ENCODE measurements at places on chromosomes 3 and 15.

GRCh38 chr3:55882006-55882405 is 394.9 kb upstream of the WNT5A start:
- DNase-seq, result no peak

- no peak for DNase-seq
Measured at GRCh38 chr15:84023636-84024035, 211.9 kb upstream of the GOLGA6L4 start.

GRCh38 chr3:54358316-54358715 is 236.0 kb downstream of the CACNA2D3 start:
- DNase-seq, result no peak

DNA sequence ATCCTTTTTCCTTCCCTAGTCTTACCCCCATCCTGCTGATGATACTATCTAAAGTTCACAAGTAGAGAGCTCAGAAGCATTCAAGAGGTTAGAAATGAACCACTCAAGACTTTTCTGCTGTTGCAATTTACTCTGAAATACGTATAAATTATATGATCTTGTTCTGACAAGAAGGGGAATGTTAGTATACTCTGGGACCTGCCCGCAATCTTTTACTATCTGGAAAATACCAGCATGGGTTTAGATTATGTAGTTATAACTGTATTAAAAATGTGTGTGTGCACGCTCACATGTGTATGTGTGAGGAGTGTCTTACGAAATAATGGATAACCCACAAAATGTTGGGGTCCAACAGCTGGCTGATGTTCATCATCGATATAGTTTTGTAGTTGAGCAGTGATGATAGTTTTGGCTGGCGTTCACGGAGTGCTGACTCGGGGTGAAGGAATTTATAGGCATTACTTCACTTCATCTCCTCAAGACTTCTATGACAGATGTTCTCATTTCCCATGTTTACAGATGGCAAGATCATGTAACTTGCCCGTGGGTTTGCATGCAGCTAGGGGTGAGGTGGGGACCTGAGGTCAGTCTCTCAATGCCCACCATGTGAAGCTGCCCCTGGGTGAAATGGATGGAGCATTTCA is 297.5 kb upstream of the LYSMD4 start:
- no peak for DNase-seq

- no peak for DNase-seq
Measured at GRCh38 chr3:122219242-122219872, 35.9 kb downstream of the CASR start.

- DNase-seq, result no peak
Measured at GRCh38 chr15:29102911-29103823, 166.5 kb downstream of the NSMCE3 start.

- DNase-seq, result no peak
Measured at GRCh38 chr3:141998669-141999290, 122.3 kb downstream of the ATP1B3 start.

GRCh38 chr3:104176706-104177105 is 1190.0 kb upstream of the ALCAM start:
- DNase-seq, result no peak

- DNase-seq, result no peak
Measured at GRCh38 chr15:98381446-98381845, 266.9 kb upstream of the IGF1R start.

GRCh38 chr15:100601163-100601562 is 821 bp downstream of the LINS1 start:
- no peak for DNase-seq

- no peak for DNase-seq
Measured at GRCh38 chr3:187406927-187407326, 38.7 kb downstream of the RTP4 start.

- no peak for DNase-seq
Measured at GRCh38 chr3:178137831-178138230, 398.4 kb upstream of the KCNMB2 start.

DNA sequence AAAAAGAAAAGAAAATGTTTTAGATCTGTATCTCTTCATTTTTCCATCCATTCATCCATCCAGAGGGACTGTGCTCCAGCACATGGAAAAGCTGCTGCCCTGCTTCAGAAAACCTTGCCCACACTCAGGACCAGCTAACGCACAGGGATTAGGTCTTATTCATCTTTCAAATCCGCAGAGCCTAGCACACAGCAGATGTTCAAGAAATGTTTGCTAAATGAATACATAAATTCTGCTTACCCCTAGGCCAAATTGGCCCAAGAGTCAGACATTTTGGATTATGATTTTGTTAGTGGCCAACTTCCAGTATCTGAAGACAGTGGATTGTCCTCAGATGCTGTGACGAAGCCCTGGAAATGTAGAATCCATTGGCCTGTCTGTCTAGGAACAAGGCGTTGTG is 71.4 kb downstream of the GHSR start:
- DNase-seq, result no peak

- no peak for DNase-seq
Measured at GRCh38 chr15:62610265-62610869, 432.2 kb upstream of the TPM1 start.

DNA sequence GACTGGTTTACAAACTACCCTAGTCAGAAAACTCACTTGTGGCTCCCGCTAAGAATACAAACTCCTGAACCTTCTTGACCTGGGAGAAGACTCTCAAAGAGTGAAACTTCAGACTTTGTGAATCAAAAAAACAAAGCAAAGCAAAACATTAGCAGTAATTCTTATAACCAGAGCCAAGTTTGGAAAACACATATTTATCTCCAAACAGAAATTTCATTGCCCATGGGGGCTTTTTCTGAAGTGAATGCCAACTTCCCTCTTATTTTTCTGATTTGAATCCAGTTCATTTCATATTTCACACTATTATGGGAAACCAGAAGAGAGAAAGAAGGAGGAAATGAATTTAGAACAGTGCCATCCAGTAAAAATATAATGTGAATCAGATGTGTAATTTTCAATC is 55.7 kb upstream of the ZNF385D start:
- no peak for DNase-seq

- DNase-seq, result no peak
Measured at GRCh38 chr15:37877851-37878741, 56.3 kb upstream of the TMCO5A start.

DNA sequence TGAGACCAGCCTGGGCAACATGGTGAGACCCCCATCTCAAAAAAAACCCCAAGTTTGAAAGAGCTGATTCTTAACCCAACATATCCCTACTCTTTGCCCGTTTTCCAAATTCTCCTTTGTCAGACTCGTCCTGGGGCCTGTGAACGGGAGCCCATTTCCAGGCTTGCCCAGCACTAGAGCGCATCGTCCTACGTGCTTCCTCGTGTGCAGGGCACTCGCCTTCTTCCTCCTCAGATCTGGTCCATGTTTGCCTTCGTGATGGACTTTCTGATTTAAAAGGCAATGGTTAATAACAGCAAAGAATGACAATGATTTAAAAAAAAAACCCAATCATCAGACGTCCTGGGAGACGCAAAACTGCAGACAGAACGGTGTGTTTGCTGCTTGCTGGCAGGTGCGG is 10.1 kb downstream of the MELTF start:
- no peak for DNase-seq

DNA sequence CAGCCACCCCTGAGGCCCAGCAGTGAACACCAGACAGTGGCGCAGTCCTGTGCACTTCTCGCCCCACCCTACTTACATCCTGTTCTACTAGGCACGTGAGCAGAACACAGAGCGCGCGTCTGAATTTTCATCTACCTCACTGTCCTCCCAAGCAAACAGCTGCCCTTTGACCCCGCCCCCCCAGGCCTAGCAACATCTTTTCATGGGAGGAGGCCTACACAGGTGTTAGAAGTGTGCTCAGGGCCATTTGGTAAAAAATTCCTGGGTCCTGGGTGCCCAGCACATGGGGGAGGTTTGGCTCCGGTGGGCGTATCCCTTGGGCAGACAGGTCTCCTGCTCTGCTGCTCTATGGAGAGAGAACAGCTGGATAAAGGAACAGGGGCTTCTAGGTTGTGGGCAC is 95.0 kb downstream of the MYLK start:
- no peak for DNase-seq

DNA sequence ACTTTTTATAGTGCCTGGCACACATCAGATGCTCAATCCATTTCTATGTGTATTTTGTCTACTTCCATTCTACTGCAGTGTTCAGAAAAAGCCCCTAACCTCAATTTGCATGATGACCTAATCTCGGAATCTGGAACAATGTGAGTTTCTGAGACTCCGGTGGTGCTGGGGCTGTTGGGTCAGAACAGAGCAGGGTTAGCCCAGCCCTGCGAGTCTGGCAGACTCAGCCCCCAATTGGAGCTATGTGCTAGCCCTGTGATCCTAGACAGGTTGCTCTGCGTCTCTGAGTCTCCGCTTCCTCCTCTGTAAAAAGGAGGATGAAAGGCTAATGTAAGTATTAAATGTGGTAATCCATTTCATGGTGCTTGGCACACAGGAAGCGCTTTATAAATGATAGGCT is 95.0 kb upstream of the ICE2 start:
- DNase-seq, result no peak

DNA sequence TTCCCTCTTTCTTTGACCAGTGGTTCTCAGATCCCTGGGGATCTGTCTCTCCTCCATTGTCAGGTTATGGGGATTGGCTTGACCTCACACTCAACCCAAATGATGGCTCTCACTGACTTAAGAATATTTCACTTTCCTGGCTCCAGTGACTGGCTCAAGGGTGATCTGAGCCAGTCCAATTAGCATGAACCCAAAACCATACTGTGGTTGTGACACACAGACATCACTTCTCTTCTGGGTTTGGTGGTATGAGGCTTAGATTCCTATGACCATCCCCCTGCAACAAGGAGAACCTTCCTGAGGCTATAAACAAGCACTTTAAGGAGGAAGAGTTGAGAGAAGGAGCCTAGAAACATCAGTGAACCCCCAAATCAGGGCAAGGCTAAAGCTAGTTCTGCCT is 85.8 kb downstream of the KCNAB1 start:
- no peak for DNase-seq

DNA sequence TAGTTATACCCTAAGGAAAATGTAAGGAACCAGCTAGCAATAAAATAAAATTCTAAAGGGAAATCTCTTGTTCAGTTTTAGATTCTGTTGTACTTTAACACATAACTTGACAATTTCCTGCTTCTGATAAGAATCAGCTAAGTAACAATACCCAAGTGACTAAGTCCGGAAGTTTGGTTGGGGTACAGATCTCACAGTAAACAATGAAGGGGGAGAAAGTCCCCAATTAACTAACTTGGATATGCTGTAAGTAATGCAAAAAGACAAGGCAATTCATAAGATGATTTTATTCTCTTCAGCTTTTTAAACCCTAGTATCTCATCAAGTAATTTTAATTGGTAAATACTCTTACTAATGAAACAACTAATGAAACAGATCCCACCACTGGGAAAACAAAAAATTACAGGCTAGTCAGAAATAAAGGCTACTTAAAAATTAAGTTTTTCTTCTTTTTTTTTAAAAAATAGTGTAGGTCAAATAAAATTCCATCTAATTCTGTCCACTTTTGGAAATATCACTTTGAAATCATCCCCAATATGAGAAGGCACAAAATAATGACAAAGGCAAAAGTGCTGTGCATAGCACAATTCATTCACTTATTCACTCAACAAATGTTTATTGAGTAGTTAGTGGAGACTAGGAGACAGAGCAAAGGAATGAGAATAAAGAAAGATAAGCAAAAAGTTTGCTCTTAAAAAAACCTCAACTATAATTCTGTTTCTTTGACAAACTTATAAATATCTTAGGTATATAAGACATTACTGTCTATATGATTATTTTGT is 37.8 kb upstream of the IL20RB start:
- no peak for DNase-seq

DNA sequence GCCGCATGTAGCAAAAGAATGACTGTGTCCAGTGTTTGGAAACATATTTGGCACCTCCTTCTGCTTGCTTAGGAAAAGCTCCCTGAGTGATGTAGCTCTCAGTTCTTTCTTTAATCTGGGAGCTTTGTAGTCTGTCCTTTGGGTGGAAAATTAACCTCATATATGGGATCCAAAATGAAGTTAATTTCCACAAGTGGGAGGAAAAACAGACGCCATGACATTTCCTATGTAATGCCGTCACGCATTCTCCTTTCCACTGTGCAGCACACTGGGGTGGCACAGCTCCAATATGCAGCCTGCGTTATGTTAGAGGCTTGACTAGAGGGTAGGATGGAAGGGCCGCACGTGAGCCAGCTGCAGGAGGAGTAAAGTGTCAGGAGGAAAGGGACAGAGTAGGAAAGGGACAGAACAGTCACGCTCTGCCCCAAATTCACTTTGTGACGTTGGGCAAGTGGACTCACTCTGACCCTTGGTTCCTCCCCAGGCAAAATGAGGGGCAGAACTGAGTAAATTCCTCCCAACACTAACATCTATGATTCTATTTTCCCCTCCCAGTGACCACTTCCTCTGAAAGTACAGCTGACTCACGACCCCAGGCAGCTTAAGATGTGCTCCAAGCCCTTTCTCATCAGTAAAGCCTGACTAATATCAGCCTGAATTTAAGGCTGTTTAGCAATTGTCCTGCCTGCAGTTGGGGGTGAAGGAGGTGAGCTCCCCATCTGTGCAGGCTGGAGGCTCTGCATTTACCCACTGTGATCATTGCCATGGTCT is 176.5 kb upstream of the PFN2 start:
- no peak for DNase-seq
